Spleen (tissue), 13 donors: ENCODE measurements at places on chromosomes 2 and 18.

GRCh38 chr2:30325600-30326328, 94.4 kb downstream of the LBH start:
- no peak for DNase-seq

GRCh38 chr2:224126440-224126839, 87.4 kb upstream of the SERPINE2 start:
- DNase-seq: no peak

GRCh38 chr2:98348066-98348561, 1.9 kb downstream of the CNGA3 start:
- no peak for DNase-seq

DNA sequence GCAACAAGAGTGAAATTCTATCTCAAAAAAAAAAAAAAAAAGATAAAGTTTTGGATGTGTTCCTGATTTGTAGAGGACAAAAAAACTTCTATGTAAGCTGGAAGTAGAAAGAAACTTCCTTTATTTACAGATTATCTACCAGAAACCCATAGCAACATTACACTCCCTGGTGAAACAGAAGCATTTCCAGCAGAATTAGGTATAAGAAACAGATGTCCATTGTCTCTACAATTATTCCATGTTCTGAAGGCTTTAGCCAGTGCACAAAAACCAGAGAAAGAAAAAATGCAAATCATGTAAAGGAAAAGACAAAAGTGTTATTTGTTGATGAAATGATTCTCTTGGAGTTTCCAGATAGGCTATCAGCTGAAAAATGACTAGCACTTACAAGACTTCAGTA, 4.9 kb downstream of the TUBB6 start:
- no peak for DNase-seq

GRCh38 chr18:78526923-78527711, 452.5 kb upstream of the SALL3 start:
- no peak for DNase-seq
